Bronchial smooth muscle cell (primary cell): ENCODE measurements at places on chromosomes 7 and 10. TPM values are rescaled to one million over a fixed set of nuclear protein-coding genes. Genes with fewer than 3 reads are reported as not detected.

TDRD1 gene
- 0.16 TPM in 1 of 2 replicates, not detected in the other for total RNA-seq

RPEL1 gene
- total RNA-seq, result under 0.01 TPM in 1 of 2 replicates, not detected in the other

CYP2E1 gene
- 0.47 and 0.52 TPM in 2 replicates for total RNA-seq

WEE2 gene
- total RNA-seq, result 0.17 TPM in 1 of 2 replicates, not detected in the other

SEMA4G gene
- 0.43 and 1.6 TPM in 2 replicates for total RNA-seq

ELOVL3 gene
- total RNA-seq, result 0.47 and 0.69 TPM in 2 replicates

FBXO24 gene
- total RNA-seq, result 0.43 and 0.47 TPM in 2 replicates

KIF5B gene
- 55.0 and 80.1 TPM in 2 replicates for total RNA-seq

HHEX gene
- total RNA-seq, result 2.8 and 7.9 TPM in 2 replicates

CDH23 gene
- 0.17 and 0.32 TPM in 2 replicates for total RNA-seq

ZWINT gene
- 1.8 and 8.7 TPM in 2 replicates for total RNA-seq

HOXA10 gene
- under 0.01 TPM in 1 of 2 replicates, not detected in the other for total RNA-seq

PHKG1 gene
- total RNA-seq, result 0.47 and 1.0 TPM in 2 replicates

IGFBP1 gene
- total RNA-seq, result not detected in 2 replicates

PLEKHS1 gene
- total RNA-seq, result not detected in 2 replicates

KIAA1549 gene
- 0.52 and 0.63 TPM in 2 replicates for total RNA-seq

GOLGA7B gene
- not detected in 2 replicates for total RNA-seq

DDC gene
- total RNA-seq, result not detected in 2 replicates

ZNF117 gene
- 2.7 and 4.7 TPM in 2 replicates for total RNA-seq

EPHA1 gene
- 0.09 and 0.16 TPM in 2 replicates for total RNA-seq

PBLD gene
- total RNA-seq, result 6.4 and 8.7 TPM in 2 replicates

CLEC2L gene
- total RNA-seq, result not detected in 2 replicates

GLCCI1 gene
- total RNA-seq, result 4.1 and 13.8 TPM in 2 replicates

ELN gene
- total RNA-seq, result 6.5 and 19.7 TPM in 2 replicates

CHRM2 gene
- total RNA-seq, result 0.32 and 3.0 TPM in 2 replicates

SPAM1 gene
- total RNA-seq, result not detected in 2 replicates

HERC4 gene
- total RNA-seq, result 38.9 and 65.3 TPM in 2 replicates

GALNT17 gene
- not detected in 2 replicates for total RNA-seq
